ENCODE measurements at places on chromosomes 1 and 21.

DNA sequence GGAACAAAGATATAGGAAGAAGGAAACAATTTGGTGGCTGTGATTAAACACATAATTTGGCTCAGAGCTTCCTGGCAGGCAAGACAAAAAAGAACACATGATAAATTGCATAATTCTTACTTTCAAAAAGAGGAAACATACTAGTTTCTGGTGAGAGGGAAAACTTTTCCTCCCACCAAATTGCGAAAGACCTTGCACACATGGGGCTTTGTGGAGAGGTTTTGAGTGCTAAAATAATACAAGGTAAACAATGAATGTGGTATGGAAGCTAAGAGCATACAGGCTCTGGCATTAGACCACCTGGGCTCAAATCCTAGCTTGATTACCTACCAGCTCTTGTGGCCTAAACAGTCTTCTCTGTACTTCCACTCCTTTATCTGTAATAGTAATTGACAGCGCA is 140.2 kb upstream of the HOOK1 start:
- no peak for DNase-seq

DNA sequence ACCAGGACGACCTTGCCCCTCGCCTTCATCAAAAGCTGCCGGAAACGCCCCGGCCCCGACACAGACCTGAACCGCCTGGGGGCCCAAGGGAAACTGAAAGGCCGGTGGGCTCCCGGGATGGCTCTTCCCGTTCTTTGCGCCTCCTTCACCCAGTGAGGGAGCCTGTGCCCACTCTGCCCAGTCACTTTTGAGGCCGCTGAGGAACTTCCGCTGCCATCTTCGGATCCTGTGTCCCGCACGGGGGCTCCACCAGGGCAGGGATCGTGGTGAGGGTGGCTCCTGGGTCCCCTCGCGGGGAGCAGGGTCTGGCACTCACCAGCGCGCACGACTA is 104.0 kb downstream of the PPIAL4G start:
- DNase-seq = no peak

GRCh38 chr1:245475126-245475525 is 320.3 kb downstream of the KIF26B start:
- peak; percentile 7 for DNase-seq

DNA sequence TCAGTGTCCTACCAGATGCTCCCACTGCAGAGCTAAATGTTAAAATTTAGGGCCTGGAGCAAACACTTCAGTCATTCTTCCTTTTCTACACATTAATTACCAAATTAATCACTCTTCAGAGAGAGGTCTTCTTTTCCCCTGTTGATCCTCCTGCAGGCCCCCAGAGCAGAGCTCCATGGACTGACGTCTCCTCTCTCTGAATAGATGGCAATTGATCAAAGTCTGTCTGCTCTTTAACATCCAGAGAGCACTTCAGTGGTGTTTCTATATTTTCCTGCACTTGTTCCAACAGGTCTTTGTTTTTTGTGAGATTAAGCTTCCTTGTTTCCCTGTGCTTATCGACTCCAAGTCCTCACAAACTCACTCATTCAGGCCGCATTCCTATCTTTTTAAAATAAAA is 239.3 kb downstream of the SIPA1L2 start:
- DNase-seq = no peak

- DNase-seq = no peak
Measured at GRCh38 chr1:31215065-31215570, 24.6 kb downstream of the NKAIN1 start.

GRCh38 chr1:36148821-36149236 is 457 bp downstream of the TRAPPC3 start:
- DNase-seq = no peak

DNA sequence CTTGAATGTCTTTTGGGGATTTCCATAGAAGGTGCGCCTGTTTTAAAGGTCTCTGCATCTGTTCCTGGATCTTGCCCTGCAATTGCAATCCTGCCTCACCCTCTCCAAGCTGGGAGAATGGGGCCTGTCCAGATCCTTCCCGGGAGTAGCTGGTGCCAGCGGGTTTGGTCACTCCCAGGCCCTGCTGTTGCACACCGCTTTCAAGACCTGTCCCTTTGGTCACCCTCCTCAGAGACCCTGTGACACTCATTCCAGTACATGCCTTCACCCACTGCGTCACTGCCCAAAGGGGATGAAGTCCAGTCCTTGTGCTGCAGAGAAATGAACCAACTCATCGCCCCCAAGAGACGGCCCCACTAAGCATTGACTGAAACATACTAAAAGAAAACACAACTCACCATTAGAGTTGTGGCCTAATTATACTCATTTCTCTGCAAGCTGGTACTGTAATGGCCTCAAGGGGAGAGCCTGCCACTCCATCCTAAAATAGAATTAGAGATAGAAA is 1.9 kb upstream of the IRF2BP2 start:
- DNase-seq = no peak

DNA sequence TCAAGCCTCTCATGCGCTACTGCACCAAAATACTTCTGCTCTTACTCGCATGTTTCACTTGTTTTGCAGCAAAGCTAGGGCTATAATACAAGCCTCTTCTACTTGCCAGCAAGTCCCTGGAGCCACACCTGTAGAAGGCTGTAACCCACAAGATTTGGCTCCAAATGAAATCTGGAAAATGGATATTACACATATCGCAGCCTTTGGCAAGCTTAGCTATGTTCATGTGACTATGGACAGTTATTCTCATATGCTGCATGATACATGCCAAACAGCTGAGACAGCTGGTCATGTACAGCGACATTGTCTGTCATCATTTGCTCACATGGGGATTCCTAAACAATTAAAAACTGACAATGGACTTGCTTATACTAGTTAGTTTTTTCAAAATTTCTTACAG is 270.3 kb downstream of the COL11A1 start:
- no peak for DNase-seq

- no peak for DNase-seq
Measured at GRCh38 chr1:181898773-181899172, 162.7 kb downstream of the ZNF648 start.

DNA sequence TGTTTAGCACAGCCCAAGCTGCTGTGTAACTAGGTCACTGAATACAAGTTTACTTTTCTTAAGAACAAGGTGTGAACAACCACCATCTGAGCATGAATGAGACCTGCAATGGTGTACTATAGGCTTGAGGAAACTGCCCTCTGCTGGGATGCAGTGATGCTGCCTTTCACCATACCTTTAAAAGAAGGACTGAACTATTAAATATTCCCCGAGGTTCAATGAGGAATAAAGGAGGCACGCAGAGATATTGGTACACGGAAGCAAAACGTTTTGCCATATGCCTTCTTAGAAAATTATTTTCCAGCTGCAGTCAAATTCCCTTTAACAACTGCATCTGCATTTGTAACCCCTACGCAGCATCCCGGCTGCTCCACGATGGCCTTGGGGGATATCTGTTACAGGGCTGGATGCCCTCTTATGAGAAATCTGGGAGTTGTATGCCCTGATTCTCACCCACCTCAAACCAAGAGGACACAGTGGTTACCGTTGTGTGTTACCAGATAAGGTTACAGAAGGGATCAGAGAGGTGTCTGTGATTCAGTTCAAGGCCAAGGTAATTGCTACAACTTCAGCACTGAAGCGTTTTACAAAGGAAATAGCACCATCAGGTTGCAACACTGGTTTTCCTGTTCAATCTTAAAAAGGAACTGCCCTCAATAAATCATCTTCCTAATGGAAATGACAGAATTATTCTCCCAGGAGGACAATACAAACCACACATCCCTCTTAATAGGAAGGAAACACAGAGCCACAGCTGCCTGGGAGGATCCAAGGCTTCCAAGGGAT is 470.5 kb downstream of the LTN1 start:
- DNase-seq = peak; percentile 60
